NCI-H82 (cell line): ENCODE measurements at places on chromosomes 4 and X.

- DNase-seq: no peak
These were observed 13.1 kb upstream of the IDS start for GRCh38 chrX:149518236-149518635.

GRCh38 chr4:54657551-54658251 is at the start of gene KIT:
TSS of gene KIT (plus strand) at chr4:54657957. CDS start at chr4:54658015, 58 bp downstream.
- peak; percentile 78 for DNase-seq

DNA sequence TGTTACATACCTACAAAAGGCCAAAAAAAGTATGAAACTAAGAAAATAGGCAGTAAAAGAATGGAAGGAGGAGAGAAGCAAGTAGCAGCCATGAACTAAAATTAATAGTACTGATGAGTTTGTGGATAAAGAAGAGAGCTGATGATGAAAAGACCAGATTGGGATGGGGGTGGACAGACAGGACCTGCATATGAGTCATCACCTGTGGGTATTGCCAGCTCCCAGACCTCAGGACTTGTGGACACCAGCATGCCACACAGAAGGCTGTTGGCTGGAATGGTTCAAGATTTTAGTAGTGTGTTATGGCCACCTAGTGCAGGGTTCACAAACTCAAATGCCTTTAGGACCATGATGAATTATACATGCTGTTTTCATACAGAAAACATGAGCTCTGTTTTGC is 58.9 kb downstream of the ARX start:
- DNase-seq: no peak

DNA sequence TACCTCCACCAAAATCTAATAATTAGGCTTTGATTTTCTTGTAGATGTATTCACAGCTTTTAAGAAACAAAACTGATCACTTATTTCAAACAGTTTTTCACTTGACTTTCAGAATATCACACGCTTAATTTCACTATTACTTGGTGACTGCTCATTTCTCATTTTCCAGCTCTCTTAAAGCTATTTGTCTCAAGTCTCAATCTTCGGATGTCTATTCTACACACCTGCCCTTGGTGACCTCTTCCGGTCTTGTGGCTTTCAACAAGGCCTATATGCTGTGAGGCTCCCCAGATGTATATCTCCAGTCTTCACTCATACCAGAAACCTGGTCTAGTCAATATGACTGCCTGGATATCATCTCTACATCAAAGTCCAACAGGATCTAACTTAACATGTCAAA is 34.9 kb upstream of the ANXA10 start:
- DNase-seq: no peak

DNA sequence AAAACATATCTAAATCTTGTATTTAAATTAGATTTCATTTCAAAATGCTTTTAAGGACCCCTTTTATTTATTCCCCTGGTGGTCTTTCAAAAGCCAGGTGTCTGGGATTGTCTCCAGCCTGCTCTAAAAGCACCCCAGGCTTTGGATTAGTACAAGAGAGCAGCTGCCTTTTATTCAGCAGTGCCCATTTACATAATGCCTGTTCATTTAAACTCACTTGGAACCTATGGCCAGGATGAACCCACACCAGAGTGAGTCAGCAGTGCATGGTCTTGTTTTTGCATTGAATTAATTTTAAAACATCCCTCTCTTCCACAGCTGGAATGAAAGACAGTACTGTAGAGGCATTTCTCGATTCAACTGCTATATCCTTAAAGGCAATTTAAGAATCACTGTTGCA is 64.1 kb upstream of the TENM3 start:
- DNase-seq: peak; percentile 47

- DNase-seq: no peak
These were observed 234.4 kb upstream of the GPC4 start for GRCh38 chrX:133649651-133650050.

DNA sequence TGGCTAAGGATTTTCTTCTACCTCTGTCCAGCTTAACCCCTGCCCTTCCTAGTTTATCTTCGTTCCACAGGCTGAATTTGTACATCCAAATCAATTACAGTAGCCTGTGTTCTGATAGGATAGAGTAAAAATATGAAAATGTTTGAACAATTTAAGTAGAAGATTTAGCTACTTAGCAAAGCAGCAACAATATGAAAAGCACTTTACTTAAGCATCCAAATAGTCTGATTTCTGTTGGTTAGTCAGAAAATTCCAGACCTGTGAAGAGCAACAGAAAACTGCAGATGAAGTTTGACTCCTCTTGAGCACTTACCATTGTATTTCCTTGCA is 2.0 kb downstream of the ARSJ start:
- DNase-seq: no peak
